HFF-Myc (cell line): ENCODE measurements at places on chromosomes 3 and 15.
A peak's percentile ranks its signal among the peaks of the same experiment; 100 is the strongest.

DNA sequence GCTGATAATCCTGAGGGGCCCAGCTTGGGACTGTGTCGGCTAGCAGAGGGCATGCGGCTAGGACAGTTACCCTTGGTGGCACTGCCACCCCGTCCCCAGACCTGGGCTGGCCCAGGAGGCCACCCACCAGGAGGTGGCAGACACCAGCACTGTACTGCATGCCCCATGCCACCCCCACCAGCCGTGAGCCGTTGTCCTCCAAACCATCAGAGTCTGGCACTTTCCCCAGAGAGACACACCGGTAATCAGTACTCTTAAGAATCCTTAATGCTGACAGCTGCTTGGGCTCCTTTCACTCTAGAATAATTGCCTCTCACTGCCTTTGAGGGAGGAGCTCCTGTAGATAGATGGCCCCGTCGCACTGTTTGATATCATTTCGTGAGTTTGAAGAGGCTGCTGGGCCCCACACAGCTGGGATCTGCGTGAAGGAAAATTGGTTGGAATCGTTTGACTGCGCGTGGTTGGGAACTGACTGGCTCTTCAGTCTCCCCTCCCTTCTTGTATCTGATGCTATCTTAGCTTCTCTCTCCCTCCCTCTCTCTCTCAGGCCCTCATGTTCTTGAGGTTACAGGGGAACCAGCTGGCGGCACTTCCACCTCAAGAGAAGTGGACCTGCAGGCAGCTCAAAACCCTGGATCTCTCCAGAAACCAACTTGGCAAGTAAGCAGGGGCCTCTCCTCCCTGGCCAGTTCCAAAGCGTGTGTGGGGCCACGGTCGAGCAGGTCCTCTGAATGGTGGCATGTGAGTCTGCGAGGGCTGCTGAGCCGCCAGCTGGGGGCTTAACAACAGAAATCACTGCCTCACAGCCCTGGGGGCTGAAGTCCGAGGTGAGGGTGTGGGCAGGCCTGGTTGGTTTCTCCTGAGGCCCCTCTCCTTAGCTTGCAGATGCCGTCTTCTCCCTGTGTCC, 94.9 kb downstream of the LRRK1 start:
- DNase-seq = no peak

DNA sequence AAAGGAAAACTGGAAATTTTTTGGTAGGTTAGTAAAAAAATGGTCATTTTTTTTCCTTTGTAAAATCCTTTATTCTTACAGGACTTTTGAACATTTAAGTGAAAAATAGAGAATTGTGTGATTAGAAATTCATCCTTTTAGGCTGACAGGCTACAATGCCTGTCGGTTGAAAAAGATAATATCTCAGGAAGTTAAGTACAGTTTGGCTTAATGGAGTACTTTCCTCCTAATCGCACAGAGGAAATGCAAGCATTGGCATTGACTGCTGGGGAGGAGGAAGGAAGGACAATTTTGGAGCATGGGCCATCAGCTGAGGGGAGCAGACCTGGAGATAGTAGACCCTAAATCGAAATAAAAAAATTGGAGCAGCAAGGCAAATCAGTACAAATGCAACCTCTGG, 135.1 kb upstream of the ICE2 start:
- no peak for DNase-seq

GRCh38 chr3:132236701-132237651, 80.2 kb upstream of the ACP3 start:
- DNase-seq = no peak

DNA sequence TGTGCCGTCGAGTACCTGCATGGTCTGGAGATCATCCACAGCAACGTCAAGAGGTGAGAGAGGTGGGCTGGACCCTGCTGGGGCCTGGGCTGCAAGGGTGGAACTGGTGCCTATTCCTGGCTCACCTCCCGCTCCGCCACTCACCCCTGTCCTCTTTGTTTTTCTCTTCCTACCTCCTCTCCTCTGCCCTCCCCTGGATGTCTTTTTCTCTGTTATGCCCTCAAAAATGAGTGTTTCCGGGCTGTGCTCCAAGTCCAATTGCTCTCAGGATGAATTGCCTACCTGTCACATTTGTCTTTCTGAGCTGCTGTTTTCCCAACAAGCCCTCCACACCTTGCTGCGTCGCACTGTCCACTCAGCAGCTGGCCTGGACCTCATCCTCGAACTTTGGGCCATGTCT, 28.5 kb upstream of the TATDN2 start:
- no peak for DNase-seq

DNA sequence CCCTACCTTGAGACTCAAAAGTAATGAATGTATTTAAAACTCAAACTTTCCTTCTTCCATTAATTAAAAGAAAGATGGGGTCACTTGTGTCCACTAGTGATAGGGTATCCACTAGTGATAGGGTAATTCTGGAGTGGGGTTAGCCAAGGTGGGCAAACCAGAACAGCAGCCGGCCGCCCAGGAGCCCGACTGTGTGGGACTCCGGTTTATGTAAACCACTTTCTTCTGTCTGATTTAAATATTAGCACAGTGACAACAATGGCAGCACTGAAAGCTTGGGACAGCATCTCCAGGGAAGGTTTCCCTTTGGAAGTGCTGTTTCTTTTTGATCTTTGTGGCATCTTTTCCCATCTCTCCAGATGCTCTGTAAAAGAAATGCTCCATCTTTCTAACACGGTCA, 722 bp downstream of the MYZAP start:
- DNase-seq = no peak

DNA sequence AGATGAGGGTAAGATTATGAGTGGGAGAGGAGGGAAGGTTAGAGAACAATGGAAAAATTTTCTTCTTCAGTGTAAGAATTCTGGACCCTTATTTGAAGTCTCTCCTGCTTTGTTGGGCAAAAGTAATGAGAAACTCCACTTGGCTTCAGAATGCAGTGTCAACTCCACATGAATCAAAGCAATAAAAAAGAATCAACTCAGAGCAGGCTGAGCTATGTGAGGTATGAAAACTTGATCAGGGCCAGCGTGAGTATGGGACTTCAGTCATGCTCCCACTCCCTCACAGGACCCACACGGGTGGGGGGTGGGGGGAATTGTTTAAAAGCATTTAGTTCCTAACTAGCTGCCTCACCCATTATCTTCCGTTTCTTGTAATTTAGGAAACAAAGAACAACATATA, 502.2 kb downstream of the PDCD6IP start:
- DNase-seq = no peak

DNA sequence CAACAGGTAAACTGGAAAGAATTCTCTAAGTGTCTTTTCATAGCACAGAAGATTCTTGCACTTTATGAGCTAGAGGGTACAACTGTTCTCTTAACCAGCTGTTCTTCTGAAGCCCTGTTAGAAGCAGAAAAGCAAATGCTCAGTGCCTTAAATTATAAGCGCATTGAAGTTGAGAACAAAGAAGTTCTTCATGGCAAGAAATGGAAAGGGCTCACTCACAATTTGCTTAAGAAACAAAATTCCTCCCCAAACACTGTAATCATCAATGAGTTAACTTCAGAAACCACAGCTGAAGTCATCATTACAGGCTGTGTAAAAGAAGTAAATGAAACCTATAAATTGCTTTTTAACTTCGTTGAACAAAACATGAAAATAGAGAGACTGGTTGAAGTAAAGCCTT, 19.6 kb downstream of the PARP14 start:
- DNase-seq = no peak

DNA sequence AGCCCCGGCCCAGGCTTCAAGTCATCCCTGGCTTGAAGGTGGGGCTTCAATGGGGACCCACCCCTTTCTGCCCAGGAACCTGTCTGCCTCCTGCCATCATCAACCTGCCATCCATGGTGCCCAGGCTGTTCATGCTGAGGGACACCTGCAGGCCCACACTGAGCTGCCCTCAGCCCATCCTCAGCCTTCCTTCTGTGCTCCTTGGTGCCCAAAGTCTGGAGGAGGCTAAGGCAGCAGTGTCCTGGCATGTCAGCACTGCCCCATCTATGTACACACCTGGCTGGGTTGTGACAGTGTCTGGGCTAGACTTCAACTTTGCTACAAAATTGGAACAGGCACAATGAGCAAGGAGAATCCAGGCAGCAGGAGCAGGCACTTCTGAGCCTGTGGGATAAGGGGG, 745.3 kb upstream of the EPHA6 start:
- DNase-seq = no peak

GRCh38 chr3:137012097-137012501, 54.3 kb downstream of the IL20RB start:
- DNase-seq = peak; percentile 47

DNA sequence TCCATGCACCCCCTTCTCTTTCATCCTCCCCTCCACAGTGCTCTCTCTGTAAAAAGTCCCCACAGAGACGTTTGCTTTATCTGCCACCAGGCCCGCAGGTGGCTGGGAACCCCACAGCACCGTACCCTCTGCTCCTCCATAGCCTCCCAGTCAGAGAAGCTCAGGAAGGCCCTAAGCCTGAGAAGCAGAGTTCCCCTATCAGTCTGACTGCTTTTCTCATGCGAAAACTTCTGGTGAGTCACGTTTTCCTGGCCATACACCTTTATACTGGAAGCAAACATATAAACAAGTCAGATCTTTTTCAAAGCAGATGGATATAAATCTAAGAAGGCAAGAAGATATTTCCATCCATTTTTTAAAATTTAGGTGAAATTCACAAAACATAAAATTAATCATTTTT, 51.5 kb upstream of the MEF2A start:
- no peak for DNase-seq

- DNase-seq = no peak
Measured at GRCh38 chr3:183050706-183051105, 48.6 kb downstream of the MCCC1 start.

DNA sequence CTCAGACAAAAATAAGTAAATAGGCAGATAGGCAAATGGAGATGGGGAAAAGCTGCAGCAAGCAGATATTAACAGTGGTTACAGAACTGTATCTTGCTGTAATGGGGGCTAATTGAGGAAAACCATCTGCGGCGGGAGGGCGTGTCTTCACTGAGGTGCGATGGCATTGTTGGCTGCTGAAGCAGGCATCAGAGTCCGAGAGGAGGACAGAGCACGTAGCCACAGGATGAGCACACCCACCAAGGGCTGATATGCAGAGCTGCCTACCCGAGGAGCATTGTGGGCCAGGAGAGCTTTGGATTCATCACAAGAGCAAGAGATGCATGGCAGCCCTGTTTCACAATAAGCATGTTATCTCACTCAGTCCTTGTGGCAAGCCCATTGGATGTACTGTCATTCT, 30.4 kb downstream of the CHRNA7 start:
- no peak for DNase-seq

GRCh38 chr15:72162569-72162968, 35.0 kb downstream of the GRAMD2A start:
- DNase-seq = no peak

DNA sequence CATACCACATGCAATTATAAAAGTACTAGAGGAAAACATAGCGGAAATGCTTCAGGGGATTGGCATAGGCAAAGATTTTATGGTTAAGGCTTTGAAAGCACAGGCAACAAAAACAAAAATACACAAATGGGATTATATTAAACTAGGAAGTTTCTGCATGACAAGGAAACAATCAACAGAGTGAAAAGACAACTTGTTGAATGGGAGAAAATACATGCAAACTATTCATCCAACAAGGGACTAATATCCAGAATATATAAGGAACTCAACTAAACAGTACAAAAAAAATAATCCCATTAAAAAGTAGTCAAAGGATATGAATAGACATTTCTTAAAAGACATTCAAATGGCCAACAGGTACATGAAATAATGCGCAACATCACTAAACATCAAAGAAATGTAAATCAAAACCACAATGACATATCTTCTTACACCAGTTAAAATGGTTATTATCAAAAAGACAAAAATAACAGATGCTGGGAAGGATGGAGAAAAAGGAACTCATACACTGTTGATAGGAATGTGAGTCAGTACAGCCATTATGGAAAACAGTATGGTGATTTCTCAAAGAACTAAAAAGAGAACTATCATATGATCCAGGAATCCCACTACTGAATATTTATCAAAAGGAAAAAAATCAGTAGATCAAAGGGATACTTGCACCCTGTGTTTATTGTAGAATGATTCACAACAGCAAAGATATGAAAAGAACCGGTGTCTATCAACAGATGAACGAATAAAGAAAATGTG, 39.1 kb downstream of the COPS2 start:
- no peak for DNase-seq

- DNase-seq = no peak
Measured at GRCh38 chr15:24898715-24899272, 56.0 kb upstream of the SNRPN start.

DNA sequence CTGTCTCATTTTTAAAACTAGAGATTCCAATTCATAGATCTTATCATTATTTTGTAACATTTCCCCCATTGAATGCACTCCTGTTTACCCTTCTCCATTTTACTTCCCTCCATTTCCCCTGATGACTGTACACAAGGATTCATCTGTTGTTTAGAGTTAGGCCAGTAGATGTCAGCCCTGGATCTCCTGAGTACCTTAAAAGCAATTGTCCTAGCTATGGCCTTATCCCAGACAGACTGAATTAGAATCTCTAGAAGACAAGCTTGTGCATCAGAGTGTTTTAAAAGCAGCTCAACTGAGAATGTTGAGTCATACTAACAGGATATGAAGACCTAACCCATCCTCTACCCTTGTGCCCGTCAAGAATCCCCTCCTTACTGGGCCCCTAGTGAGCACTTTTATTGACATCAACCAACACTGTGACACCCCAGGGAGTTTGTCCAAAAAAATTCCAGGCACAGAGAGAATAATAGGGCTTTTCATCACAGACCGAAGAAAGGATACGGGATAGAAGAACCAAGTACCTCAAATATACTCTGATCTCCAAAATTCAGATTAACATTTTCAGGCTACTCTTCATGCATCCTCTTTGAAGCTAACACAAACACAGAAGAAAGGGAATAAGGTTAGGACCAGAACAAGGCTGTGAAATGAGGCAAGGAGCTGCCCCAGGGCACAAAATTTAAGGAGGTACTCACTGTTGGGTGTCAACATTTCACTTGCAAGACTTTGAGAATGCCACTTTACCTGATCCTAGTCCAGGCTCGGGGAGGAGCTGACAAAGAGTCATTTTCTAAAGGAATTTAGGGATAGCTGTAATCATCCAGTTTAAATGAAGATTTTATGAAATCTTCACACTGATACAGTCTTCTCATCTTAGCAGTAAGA, 17.1 kb downstream of the ZBED2 start:
- DNase-seq = peak; percentile 70

GRCh38 chr3:99774467-99774866, 43.2 kb upstream of the CMSS1 start:
- peak; percentile 52 for DNase-seq

- no peak for DNase-seq
Measured at GRCh38 chr3:179743913-179744312, 91.1 kb downstream of the USP13 start.

DNA sequence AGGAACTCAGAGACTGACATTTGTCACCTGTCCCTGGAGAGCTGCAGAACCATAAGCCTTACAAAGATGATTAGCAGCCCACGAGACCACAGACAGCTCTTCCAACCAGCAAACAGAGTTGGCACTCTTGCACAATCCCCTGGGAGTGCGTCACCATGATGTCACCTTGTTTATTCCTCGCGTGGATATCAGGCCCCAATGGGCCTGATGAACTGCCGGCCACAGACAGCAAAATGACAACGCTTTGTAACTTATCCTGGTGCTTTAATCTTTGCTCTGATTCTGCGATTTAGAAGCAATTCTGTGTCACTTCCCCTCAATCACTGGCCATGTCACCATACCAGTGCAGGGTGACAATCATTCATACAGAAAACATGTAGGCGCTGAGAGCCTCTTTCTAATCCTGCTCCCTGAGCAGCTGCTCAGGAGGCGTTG, 89.2 kb downstream of the TAMM41 start:
- DNase-seq = no peak

- DNase-seq = no peak
Measured at GRCh38 chr3:115212615-115213014, 65.5 kb upstream of the ZBTB20 start.

GRCh38 chr3:32553973-32554372, 16.7 kb downstream of the DYNC1LI1 start:
- no peak for DNase-seq
